Adipocyte (in vitro differentiated cells): ENCODE measurements at places on chromosomes 2 and 18.

- DNase-seq, result no peak
Observed at GRCh38 chr2:147925886-147926285, 81.1 kb downstream of the ACVR2A start.

GRCh38 chr2:241649404-241649803 lies 11.9 kb downstream of the ATG4B start:
- no peak for DNase-seq

- DNase-seq, result no peak
Observed at GRCh38 chr2:159004849-159005248, 36.4 kb downstream of the TANC1 start.

- DNase-seq, result no peak
Observed at GRCh38 chr2:233691443-233692433, 952 bp upstream of the UGT1A6 start.

GRCh38 chr2:134023854-134024253 lies 230.0 kb upstream of the MGAT5 start:
- no peak for DNase-seq

DNA sequence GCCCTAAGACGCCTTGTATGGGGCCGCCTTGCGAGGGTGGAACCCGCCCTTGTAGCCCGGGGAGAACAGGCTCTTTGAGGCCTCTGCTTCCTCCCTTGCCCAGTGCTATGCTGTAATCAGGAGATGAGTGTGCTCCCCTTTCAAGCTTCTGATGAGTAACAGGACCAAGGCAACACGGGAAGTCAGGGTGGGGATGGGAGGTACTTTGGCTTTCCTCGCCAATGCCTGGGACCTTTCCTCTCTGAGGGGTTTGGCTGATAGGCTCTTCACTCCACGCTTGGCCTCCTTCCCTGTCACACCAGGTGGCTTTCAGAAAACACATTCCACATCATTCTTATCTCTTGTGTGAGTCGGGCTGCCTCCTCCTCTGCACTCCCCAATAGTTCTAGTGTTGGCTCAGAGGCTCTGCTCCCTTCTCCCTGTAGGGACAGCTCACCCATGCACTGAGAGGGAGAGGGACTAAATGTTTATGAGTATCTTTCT lies 223.7 kb upstream of the TRIB2 start:
- peak; percentile 38 for DNase-seq

- peak; percentile 80 for DNase-seq
Observed at GRCh38 chr2:37529830-37530415, 141.5 kb downstream of the CDC42EP3 start.

- no peak for DNase-seq
Observed at GRCh38 chr2:30354621-30355020, 92.4 kb upstream of the LCLAT1 start.

DNA sequence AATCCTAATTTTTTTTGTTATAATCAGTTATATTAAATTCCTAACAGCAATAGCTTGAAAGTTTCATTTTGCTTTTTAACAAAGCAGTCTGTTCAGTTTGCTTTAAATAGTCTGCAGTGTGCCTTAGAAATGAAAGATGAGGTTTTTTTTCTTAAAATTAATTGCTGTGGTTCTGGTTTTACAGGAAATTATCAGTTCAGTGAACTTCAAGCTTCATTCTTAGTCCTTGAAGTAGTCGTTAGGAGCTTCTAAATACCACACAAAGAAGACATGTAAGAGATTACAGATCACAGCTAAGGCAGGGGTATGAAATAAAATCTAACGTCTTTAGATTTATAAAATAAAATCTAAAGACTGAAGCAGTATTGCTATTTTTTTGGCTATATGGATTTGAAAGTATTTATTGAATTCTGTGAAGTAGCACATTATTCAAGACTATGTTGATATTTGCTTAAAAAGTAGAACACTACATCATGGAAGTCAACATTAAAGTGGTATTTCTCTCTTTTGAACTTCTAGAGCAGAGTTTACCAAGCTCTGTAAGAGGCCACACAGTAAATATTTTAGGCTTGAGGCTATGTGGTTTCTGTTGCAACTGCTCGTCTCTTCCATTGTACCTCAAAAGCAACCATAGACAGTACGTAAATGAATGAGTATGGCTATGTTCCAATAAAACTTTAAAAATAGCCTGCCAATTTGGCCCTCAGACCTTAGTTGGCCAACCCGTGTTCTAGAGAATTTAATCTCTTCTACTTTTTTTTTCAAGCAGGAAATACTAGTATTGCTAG lies 81.5 kb upstream of the STON1 start:
- peak; percentile 82 for DNase-seq

- DNase-seq, result no peak
Observed at GRCh38 chr2:203599509-203599908, 64.4 kb upstream of the RAPH1 start.

DNA sequence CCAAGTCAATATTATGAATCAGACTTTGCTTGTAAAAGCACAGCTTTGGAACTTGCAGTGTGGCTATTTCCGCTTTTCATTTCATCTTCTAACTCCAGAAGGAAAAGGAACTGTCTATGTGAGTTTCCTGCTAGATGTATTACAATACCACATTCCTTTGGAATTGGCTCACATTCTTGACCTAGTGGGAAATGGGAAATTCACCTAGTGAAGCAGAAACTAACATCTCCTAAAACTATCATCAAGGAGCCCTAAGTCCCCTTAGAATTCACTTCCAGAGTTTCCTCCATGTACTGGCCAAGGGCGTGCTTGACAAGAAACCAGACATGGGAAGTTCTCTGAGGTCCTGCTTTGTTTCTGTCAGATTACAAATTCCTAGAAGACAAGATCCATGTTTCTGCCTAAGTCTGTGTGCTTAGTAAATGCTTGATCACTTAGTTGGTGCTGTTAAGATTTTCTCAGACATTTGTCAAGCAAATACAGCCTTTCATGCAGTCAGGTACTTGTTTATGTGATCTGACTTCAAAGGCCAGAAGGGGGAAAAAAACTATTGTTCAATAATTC lies 275.7 kb upstream of the FN1 start:
- DNase-seq, result peak; percentile 68

- no peak for DNase-seq
Observed at GRCh38 chr18:76466410-76466991, 28.5 kb downstream of the ZNF516 start.

DNA sequence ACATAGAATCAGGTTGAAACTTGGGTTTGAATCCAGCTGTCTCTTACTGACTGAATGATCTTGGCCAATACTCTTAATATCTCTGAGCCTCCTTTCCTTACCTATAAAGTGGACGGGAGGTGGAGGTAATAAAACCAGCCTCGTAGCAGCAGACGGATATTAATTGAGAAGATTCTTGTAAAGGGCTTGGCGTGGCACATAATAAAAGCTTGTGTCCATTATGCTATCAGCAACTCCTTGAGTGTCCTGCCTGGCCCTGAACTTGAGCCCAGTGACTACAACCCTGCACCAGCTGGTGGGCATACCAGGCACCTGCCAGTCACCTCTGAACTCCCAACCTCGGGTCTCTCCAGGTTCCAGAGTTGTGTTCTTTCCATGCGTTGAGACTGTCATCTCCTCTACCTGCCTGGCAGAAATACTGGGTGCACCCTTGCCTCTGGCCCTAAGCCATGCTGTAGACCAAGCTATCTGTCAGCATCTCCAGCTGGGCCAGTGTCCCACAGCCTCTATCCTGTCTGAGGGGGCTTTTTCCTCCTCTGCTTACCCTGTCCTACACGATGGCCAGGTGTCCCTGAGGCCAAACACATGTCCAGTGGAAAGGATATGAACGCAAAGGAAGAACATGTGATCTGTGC lies 9.7 kb downstream of the CAPN13 start:
- DNase-seq, result no peak

DNA sequence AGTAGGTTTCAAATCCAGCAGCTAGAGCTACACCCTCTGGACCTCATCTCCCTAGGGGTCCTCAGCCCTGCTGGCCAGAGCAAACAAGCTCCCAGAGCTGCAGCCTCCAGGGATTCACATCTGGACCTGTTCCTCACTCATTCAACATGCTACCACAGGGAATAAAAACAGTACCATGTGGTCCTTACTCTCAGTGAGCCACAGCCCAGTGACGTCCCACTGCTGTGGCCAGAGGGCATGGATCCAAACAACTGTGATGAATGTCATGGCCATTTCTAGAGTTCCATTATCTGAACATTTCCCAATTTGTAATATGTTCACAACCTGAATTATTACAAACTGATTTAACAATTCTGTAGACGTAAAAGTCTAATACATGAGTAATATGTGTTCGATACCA lies 177.9 kb downstream of the TRABD2A start:
- DNase-seq, result no peak

DNA sequence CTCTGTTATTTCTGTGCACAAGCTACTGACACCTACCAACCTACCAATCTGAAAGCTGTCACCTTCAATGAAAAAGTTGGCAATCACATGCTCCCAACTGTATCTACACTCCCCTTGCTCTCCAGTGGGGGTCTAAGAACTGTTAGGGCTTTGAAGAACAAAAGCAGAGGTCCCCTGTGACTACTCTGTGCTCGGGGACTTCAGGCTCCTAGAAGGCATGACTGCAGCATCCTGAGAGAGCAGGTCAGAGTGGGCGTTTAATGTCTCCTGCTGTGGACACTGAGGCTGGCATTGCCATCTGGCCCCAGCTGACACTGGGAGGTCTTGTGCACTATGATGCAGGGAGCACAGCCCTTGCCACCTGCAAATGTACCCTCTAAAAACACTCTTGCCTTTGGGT lies 93.3 kb downstream of the ACTR2 start:
- no peak for DNase-seq

DNA sequence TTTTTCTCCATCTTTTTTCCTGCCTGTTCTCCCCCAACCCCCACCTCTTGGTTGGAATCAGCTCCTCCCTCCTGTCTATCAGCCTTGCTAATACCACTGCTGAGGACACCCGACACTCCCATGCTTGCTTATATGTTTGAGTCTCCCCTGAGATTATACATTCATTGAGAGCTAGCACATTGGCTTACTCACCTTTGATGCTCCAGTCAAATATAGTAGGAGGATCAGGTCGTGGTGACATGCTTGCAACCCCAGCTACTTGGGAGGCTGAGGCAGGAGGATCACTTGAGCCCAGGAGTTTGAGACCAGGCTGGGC lies 91.5 kb upstream of the CCBE1 start:
- DNase-seq, result no peak

DNA sequence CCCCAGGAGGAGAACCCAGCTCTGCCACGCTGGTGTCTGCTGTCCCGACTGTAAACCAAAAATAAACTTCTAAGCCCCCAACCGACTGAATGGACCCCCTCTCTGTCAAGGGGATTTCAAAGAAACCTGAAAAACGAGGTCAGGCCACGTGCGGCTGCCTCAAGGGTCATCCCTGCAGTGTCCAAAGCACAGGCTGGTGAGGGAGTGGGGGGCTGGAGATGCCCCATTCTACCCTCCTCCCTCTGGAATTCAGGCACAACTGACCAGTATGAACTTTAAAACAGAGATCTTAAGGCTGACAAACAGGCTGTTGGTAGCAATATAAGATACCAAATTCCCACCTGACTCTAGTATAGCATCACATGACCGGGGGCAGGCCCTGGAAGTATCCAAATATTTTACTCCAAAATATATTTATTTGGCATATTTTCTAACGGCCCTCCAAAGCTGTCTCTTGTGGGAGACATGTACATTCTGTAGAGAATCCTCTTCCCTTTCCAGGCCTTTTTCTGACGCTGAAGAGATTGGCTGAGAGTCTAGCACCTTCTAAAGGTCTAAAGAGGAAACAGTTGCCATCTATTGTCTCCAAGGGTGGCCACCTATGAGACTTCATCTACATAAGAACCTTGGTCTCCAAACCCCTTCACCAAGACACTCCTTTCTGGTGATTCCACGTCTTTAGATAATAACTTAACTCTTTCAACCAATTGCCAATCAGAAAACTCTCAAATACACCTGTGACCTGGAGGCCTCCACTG lies 40.4 kb upstream of the CTDP1 start:
- DNase-seq, result no peak

- peak; percentile 57 for DNase-seq
Observed at GRCh38 chr18:2979871-2980790, 32.8 kb downstream of the LPIN2 start.

DNA sequence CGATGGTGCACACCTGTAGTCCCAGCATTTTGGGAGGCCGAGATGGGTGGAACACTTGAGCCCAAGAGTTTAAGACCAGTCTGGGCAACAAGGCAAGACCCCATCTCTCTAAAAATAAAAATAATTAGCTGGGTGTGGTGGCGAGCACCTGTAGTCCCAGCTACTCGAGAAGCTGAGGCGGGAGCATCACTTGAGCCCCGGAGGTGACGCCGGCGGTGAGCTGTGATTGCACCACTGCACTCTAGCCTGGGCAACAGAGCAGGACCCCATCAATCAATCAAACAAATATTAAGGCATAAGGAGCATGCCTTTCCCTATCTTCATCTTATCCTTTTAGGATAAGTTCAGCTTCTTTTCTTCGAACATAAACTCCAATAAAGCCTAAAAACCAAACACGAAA lies 1.1 kb downstream of the WDSUB1 start:
- DNase-seq, result no peak

GRCh38 chr18:54357082-54357659 lies 487 bp downstream of the STARD6 start:
- no peak for DNase-seq

- DNase-seq, result peak; percentile 36
Observed at GRCh38 chr2:11532416-11533055, 1.3 kb upstream of the GREB1 start.

- DNase-seq, result no peak
Observed at GRCh38 chr18:58381676-58382411, 247.0 kb downstream of the ALPK2 start.

- peak; percentile 86 for DNase-seq
Observed at GRCh38 chr2:111897924-111898702, at the start of gene MERTK. Gene MERTK (plus strand): TSS chr2:111898607. CDS start chr2:111898736, 129 bp downstream.

DNA sequence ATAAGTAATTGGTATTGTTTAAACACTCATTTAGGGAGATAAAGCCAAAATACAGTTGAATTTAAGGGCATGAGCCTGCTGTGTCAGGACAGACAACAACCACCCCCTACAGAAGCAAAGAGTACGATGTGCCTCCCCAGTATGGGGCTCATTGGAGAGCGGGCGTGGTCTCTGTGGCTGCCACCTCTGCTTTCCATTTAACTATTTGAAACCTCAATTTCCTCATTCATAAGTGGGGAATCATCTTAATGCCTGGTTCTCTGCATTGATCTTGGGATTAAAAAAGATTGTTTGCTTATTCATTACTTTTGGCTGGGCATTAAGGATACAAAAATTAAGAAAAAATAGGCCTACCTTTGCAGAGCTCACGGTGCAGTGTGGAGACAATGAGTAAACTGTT lies 21.4 kb downstream of the KCNS3 start:
- DNase-seq, result no peak

DNA sequence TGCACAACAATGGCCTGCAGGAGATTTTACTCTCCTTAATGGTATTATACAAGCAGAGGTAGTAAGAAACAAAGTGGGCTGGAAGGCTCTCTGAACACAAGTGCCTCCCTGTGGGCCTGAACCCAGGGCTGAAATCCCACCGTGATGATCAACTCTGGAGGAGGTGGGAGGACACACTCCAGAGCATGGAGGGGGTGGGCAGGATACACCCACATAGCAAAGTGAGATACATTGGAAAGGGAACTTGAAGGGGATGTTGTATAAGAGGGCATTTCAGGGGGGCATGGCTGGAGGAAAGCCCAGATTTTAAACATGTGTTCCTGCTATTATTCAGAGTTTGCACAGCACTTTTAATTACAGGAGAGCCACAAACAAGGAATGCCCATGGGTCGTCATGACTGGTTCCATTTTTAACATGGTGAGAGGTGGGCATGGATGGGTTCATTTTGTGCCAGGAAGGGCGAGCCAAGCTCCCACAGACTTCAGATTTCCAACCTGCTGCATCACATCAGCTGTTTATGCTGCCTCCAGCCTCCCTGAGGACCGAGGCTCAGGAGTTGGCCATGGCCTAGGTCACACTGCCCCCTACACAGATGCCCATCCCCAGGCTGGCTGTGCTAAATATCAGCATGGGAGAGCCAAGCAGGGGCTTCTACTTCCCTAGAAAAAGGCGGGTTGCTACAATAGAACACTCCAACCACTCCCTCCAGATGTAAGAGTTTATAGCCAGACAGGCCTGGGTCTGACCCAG lies 416.2 kb upstream of the ID2 start:
- DNase-seq, result no peak
